NCI-H1436 (cell line): ENCODE measurements at places on chromosomes 3 and 15.
A peak's percentile ranks its signal among the peaks of the same experiment; 100 is the strongest.

DNA sequence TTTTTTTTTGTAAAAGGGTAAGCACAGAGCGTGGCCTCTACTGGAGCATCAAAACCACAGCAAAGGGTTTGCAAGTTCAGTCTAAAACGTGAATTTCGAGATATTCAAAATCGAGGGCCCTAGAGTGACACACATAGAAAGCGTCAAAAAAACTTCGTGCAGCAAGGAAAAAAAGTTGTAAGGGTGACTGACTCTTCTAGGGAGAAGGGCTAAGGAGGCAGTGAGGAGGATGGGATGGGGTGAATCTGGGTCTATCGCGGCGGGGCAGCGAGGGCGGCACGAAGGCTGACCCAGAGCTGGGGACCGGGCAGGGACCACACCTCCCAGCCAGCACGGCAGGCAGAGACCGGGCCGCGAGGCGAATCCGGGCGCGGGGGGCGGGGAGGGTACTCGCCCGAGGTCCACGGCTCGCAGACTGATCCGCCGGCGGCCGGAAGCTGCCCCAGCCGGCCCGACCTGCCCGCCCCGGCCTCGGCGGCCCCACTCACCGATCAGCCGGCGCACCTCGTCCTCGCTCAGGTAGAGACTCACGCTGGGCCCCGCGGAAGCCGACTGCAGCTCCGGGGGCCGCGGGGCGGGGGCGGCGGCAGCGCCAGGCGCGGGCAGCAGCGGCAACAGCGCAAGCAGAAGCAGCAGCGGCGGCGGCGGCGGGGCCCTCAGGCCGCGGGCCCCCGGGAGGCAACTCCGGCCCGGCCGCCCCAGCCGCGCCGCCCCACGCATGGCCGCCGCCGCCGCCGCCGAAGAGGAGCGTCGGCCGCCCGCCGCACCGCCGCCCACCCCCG, 533 bp downstream of the RYK start:
- peak; percentile 31 for DNase-seq

- no peak for DNase-seq
Measured at GRCh38 chr3:109863701-109864100, 526.4 kb upstream of the DPPA4 start.

DNA sequence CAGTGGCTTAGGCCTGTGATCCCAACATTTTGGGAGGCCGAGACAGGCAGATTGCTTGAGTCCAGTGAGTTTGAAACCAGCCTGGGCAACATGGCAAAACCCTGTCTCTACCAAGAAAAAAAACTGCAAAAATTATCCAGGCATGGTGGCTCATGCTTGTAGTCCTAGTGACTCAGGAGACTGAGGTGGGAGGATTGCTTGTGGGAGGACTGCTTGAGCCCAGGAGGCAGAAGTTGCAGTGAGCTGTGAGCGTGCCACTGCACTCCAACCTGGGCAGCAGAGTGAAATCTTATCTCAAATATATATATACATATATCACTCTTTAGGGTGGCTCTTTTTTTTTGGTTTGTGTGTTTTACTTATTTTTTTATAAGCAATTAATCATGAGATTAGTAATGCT, 83.7 kb upstream of the WDR72 start:
- no peak for DNase-seq

- no peak for DNase-seq
Measured at GRCh38 chr15:100959066-100960050, 40.2 kb downstream of the LRRK1 start.

GRCh38 chr3:141913150-141913811, 36.8 kb downstream of the ATP1B3 start:
- DNase-seq: peak; percentile 48

DNA sequence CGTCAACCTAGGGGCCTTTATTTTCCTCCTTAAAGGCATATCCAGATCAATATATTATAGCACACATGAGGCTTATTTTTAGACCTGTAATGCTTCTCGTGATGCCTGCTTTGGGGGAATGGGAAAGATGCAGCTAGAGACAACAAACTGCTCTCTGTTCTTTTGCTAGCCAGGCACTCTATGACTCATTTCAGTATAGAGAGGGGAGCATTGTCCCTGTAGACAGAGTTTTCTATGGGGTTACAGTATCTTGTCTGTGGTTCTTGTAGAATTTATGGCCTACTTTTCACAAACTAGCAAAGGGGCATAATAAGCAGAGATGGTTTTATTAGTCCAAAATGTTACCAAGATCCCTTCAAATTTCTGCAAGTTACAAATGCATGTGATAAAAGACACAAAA, 305.6 kb downstream of the LSAMP start:
- no peak for DNase-seq

GRCh38 chr15:92524874-92525565, 130.6 kb downstream of the FAM174B start:
- DNase-seq: no peak

- no peak for DNase-seq
Measured at GRCh38 chr3:64163019-64163754, 62.1 kb downstream of the PRICKLE2 start.

DNA sequence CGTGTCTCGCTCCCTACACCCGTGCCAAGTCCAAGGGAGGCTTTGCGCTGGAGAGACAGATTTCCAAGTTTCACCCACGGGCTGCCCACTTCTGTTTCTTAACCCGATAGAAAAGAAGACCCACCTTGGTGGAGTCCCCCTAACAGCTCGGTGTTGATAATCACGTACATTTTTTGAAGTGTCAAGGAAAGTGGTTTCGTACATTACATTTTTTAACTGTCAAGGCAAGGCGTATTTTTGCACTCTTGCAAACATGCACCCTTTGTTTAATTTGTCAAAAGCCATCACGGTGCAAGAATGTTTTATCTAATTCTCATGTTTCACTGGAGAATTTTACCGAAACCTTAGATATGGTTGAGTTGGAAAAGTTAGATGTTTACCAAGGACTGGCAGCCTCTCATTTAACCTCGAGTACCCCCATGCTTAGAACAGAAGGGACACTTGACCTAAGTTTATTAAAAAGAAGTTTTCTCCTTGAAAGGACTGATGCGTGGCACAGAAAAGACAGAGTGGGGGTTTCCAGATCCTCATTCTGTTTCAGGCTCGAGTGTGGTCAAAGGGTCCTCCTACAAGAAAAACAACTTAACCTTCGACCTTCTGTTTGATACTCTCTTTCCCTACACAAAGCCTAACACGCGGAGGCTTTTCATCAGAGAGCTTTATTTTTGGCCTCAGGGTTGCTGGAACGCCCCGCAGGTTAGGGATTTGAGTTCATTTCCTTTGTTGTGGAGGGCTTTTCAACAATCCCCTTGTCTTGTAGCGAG, 882 bp downstream of the GXYLT2 start:
- DNase-seq: no peak

DNA sequence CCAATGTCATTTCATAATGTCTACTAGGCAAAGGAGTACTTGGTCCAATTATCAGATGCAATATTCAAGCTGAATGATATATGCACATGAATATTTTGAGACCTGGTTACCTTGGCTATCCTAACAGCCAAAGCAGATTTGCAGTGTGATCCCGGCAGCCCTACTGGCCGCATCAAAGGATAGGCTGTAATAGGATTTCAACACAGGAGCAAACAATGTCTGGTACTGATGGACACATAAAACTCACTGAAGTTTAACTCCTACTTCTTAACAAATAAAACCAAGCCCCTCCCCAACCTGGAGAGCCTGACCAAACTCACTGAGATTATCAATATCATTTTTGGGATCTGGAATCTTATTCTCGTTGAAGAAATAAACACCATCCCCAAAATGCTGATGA, 130.2 kb downstream of the FOXP1 start:
- DNase-seq: no peak

- no peak for DNase-seq
Measured at GRCh38 chr15:47301481-47301880, 415.8 kb upstream of the SEMA6D start.

GRCh38 chr3:38588995-38589937, 60.2 kb downstream of the SCN5A start:
- no peak for DNase-seq

DNA sequence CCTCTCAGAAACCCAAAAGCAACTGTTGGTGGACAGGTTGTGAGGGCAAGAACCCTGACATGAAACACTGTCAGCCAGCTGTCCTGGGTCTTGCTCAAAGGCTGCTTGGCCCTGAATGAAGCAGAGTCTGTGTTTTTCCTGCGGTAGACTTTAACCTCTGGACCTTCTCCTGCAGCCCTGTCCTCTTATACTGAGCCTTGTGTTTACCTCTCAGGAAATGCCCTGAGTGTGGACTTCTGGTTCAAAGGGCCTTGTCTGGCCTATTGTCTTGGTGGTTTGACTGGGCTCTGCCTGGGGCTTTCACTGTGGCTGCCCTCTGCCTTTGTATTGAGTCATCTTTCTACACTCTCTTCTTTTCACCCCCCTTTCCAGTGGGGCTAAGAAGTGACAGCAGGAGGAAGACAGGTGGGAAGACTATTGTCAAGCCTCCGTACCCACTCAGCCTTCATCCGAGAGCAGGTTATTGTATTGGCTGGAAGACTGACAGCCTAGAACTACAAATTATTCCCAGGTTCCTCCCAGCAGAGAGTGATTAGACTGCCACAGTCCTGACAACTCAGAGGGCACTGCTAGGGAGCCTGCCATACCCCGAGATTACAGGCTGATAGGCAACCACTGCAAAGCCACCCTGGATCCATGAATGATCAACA, 3.5 kb downstream of the SEC13 start:
- DNase-seq: no peak

DNA sequence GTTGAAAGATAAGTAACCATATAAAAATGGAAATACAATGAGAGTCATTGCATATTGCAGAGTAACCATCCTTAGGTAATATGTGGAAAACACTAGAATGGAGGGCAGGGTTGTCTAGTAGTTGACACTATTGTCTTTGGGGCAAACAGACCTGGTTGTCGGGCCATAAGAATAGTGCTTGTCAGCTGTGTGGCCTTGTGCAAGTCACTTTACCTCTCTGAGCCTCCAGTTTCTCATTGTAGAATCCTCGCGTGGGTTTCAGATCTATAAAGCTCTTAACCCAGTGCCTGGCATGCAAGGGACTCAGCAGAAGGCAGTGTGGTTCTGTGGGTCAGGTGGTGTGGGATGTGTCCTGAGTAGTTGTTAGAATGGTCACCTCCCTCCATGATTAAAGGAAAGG, 32.0 kb downstream of the MRPS25 start:
- no peak for DNase-seq

DNA sequence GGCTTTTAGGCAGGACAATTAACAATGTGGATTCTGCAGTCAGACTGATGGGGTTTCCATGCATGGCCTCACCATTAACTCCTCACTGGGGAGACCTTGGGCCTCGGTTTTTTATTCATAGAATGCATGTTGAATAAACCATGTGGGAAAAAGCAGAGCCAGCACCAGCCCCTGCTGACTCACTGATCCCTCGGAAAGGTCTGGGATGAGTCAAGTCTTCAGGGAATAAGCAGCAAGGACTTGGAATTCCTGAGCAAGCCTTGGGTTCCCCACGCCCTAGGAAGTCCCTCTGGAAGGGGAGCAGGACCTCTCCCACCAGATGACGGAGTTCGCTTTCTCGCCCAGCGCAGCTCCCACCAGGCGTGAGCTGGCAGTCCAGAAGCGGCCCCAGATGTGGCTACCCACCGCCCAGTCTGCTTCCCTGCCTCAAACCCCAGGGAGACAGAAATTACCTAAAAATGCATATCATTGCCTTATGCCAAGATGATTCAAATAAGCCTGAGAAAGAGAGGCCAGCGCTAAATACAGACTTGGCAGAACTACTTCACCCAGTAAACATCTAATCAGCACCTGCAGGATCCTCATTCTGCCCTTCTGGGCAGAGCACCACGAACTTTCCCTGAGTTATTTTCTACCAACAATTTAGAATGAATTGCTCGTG, 45.4 kb downstream of the BTD start:
- DNase-seq: no peak

GRCh38 chr3:87855616-87856015, 203.2 kb downstream of the CGGBP1 start:
- DNase-seq: no peak

DNA sequence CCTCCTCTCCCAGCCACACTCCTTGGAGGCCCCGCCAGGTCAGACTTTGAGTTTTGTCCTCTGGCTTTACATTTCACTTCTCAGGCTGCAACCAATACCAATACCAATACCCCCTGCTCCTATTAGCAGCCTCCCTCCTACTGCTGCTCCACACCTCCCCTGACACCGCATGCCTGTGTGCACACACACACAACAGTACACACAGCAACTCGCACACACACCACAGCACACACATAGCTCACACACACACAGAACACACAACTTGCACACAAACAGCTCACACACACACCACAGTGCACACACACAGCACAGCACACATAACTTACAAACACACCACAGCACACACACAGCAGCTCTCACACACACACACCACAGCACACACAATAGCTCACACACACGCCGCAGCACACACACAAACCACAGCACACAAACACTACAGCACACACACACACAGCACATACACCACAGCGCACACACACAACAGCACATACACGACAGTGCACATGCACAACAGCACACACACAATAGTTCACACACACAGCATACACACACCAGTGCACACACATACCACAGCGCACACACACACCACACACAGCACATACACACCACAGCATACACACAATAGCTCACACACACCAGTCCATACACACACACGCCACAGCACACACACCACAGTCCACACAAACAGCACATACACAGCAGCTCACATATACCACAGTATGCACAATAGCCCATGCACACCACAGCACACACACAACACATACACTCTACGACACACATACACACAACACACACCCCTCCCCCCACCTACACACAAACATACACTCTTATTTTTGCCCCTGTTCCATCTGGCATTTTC, 204.7 kb downstream of the UACA start:
- no peak for DNase-seq

DNA sequence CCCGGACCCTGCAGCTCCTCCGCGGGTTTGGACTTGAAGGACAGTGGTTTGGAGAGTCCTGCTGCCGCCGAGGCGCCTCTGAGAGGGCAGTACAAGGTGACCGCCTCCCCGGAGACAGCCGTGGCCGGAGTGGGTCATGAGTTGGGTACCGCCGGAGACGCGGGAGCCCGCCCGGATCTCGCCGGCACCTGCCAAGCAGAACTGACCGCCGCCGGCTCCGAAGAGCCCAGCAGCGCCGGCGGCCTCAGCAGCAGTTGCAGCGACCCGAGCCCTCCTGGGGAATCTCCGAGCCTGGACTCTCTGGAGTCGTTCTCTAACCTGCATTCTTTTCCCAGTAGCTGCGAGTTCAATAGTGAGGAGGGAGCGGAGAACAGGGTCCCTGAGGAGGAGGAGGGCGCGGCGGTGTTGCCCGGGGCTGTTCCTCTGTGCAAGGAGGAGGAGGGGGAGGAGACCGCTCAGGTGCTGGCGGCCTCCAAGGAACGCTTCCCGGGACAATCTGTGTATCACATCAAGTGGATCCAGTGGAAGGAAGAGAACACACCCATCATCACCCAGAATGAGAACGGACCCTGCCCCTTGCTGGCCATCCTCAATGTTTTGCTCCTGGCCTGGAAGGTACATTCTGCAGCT, 634 bp downstream of the MINDY2 start:
- no peak for DNase-seq

GRCh38 chr15:36507458-36507857, 72.0 kb upstream of the CDIN1 start:
- no peak for DNase-seq
